ENCODE measurements at places on chromosomes 16 and 17.
A peak's percentile ranks its signal among the peaks of the same experiment; 100 is the strongest.

- no peak for DNase-seq
These were observed at the start of gene ST6GALNAC2 for GRCh38 chr17:76585649-76586593. TSS of gene ST6GALNAC2 (minus strand) at chr17:76585860. CDS start at chr17:76585808, 52 bp downstream.

DNA sequence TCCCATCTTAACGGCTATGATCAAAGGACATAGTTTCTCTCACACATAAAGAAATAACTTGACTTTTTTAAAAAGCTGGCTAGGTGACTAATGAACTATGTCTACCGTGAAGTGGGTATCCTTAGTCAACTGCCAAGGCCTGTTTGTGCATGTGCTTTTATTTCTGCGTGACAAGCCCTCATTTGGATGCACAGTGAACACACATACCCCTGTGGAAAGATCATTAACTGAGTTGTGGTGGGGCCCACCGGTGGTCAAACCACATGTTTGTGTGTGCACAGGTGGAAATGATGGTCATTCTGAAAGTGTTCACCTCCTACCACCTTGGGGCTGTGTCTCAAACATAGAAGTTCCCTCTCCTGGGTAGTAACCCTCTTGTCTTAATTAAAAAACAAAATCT lies 256.1 kb upstream of the SALL1 start:
- DNase-seq, result no peak

GRCh38 chr16:79347277-79347676 lies 253.3 kb downstream of the MAF start:
- no peak for DNase-seq

- no peak for DNase-seq
These were observed 149.0 kb upstream of the GOT2 start for GRCh38 chr16:58883131-58883530.

GRCh38 chr16:56910654-56911539 lies 21.0 kb upstream of the HERPUD1 start:
- no peak for DNase-seq

DNA sequence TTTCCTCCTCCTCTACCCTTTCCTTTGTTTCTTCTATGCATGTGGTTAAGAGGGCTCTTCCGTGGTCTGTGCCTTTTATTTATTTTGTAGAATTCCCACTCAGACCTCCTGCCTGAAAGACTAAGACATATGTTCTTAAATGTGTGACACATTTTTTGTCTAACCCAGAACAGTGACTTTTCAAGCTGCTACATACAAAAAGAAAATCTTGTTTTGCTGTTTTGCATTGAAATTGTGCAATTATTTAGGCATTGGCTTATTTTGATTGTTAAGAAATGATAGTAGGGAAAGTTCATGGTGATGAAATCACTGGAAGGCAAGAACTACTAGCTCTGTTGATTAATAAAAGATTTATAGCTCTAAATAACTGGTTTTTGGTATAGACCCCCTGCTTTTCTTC lies 76.8 kb downstream of the TUBD1 start:
- DNase-seq, result no peak

GRCh38 chr17:57490111-57490845 lies 234.0 kb downstream of the MSI2 start:
- no peak for DNase-seq

DNA sequence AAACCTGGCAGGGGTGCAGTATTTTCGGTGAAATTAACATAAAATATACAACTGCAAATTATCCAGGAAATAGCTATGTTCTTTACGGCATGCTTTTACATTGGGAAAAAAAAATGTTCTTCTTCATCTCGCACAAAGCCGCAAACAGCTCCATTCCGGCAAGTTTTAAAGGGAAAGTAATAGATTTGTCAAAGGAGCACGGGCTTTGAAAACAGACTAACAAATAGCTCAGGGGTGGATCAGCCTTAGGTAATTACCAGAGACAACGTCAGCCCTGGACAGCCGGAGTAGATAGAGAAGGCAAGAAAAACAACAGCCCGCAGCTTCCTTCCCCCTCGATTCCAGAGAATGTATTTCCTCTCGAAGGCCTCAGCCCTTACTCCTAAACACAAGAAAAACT lies 222.5 kb downstream of the C16orf78 start:
- DNase-seq, result no peak

GRCh38 chr17:49045376-49045775 lies 48.2 kb downstream of the IGF2BP1 start:
- no peak for DNase-seq

DNA sequence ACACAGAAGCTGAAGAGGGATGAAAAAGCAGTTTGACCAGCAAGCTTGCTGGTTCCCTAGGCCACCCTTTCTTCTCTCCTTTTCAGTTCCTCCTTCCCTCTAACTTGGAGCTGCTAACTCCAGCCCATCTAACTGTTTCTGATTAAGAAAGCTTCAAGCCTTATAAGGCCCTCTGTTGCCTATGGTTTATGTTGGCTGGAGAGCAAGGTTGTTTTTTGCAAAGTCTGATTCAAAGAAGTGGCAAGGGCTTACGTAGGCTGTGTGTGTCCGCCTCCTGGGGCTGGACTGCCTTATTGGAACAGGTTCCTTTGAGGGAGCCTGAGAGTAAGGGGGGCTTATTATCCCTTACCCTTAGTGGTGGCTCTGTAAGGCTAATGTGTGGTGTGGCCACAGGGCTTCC lies 7.1 kb downstream of the AKAP1 start:
- DNase-seq, result no peak

- DNase-seq, result no peak
These were observed 13.6 kb downstream of the MEIOB start for GRCh38 chr16:1858189-1858865.

DNA sequence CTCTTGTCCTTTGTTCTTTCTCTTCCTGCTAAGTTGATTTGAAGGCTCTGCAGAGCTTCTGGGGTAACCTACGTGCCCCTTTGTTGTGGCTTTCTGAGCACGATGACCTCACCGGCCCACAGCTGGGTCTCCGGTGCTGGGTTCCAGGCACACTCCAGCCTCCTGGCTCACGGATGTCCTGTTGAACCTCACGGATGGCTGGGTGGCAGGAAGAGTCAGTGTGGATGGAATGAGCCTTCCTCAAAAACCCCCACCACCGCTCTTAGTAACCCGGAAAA lies 116.0 kb downstream of the SOCS1 start:
- DNase-seq, result peak; percentile 35

GRCh38 chr17:78839235-78839761 lies 1.3 kb downstream of the USP36 start:
- DNase-seq, result peak; percentile 37

GRCh38 chr16:15484662-15485061 lies 50.3 kb downstream of the BMERB1 start:
- no peak for DNase-seq

GRCh38 chr16:27726621-27727261 lies 176.8 kb downstream of the KATNIP start:
- DNase-seq, result no peak

- no peak for DNase-seq
These were observed 29.1 kb downstream of the HS3ST3A1 start for GRCh38 chr17:13572581-13572980.

- peak; percentile 61 for DNase-seq
These were observed 7.6 kb downstream of the EPX start for GRCh38 chr17:58200024-58200633.

- no peak for DNase-seq
These were observed 363.3 kb upstream of the CDH5 start for GRCh38 chr16:66003201-66003600.

- DNase-seq, result no peak
These were observed 16.2 kb downstream of the UNC13D start for GRCh38 chr17:75828076-75828400.

GRCh38 chr17:55536205-55536604 lies 25.0 kb upstream of the SMIM36 start:
- DNase-seq, result no peak

GRCh38 chr17:4492721-4493561 lies 5.7 kb upstream of the SPNS2 start:
- no peak for DNase-seq

DNA sequence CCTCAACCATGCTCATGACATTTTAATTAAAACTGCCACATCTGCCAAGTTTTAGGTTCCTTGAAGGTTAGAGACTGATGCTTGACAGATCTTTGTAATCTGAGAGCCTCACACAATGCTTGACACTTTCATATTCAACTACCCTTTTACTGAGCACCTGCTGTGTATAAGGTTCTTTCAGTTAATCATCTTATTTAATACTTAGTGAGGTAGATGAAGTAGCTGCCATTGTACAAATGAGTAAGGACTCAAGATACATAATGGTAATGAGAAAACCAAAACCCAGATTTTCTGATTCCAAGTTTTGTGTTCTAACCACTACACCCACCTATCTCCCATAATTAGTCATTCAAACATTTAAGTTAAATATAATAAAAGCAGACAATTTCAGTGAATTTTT lies 35.4 kb upstream of the ARL6IP1 start:
- peak; percentile 18 for DNase-seq

GRCh38 chr17:40327735-40328385 lies 18.9 kb downstream of the RARA start:
- DNase-seq, result no peak

GRCh38 chr17:75459590-75460267 lies 3.3 kb downstream of the TMEM94 start:
- no peak for DNase-seq

GRCh38 chr16:83959656-83960434 lies 6.8 kb downstream of the OSGIN1 start:
- DNase-seq, result no peak

GRCh38 chr17:17836818-17837379 lies at the start of gene SREBF1:
TSS of gene SREBF1 (minus strand) at chr17:17836986. CDS start at chr17:17836817, 169 bp downstream.
- peak; percentile 68 for DNase-seq

DNA sequence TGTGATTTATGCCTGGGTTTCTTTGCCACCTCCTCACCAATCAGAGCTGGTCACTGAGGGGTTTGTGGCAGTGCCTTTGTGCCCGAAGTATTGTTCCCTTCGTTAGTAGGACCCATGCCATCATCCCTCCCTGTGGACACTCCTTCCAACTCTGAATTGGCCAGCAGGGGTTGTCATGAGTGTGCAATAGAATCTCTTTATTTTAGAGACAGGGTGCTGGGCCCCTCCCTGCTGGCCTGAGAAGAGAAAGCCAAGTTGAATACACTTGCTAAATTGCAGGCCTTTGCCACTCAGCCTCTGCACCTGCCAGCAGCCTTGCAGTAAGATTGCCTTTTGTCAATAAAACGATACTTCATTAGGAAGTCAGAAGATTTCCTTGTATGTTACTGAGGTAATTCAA lies 40.7 kb upstream of the SLC12A3 start:
- no peak for DNase-seq
